Activated CD4-positive, alpha-beta T cell treated with anti-CD3 and anti-CD28 coated beads, Interleukin-2, amount 10 ng/mL, durations not matched to agents 7 days and 5 days (primary cell): ENCODE measurements at places on chromosomes 2 and 18. TPM values are rescaled to one million over a fixed set of nuclear protein-coding genes. Genes with fewer than 3 reads are reported as not detected.

DNA sequence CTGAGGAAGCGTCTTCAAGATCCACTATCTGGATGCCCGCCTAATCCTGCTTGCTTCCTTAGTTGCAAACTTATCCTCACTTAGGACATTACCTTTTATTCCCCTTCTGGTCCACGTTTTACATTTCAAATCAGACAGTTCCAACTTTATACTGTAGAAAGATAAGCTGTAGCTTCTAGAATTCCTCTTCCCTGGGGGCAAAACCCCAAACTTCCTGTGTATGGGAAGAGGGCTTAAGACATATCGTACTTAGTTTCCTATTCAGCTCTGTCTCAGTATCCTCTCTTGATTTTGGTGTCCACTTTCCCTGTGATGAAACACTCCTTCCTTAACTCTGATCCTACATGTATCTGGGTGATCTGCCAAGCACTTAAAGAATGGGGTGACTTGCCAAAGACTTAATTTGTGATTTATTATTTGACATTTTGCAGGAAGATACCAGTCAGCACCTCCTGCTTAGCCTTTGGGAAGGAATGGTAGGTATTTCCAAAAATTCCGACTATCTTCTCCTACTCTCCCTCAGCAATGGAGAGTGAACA is 245.2 kb downstream of the CDCA7 start:
- no peaks in the 10 kb centered on the region for H3K36me3 ChIP-seq
- no peaks in the 10 kb centered on the region for H3K4me1 ChIP-seq
- DNase-seq, result no peak
- H3K4me3 ChIP-seq, result no peak overlapping the region
- H3K27me3 ChIP-seq, result peaks cover 16% of the 10 kb centered on the region

GRCh38 chr2:112622528-112622849 is 23.2 kb upstream of the SLC20A1 start:
- H3K36me3 ChIP-seq, result no peaks in the 10 kb centered on the region
- no peak for DNase-seq
- no peak overlapping the region for H3K27ac ChIP-seq
- H3K4me3 ChIP-seq, result no peak overlapping the region
- peaks cover 52% of the 10 kb centered on the region for H3K4me1 ChIP-seq

TNFRSF11A gene
- 9.1 TPM for total RNA-seq

DNA sequence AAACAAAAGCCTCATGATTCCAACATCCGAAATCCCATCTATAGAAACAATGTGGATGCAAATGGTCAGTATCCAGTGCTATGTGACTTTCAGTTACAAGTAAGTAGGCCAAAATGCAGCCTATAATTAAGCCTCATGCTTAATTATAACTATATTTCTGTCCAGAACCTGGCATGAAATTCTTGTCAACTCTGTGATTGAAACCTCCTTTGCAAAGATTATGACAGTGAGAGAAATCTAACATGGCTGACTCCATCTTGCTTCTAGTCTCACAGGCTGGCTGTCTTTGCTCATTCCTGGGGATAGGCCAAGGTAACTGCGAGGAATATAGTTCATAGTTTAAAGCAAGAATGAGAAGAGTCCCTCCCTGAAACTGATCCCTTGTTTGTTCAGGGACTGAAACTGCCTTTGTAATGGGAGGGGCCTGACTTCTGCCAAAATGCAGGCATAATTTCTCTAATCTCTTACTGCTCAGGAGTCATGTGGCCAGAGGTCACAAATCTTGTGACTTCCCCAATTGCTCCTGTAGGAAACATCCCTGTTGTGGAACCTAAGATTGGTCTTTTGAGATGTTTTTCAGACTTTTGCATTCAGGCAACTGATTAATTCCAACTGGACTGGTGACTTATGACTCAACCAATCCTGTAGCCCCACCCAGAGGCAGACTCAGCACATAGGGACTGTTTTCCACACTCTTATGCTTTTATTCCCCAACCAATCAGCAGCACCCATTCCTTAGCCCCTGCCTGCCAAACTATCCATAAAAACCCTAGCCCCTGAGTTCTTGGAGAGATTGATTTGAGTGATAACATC is 84.5 kb upstream of the TLK1 start:
- no peak for DNase-seq
- H3K4me3 ChIP-seq, result no peak overlapping the region
- H3K27me3 ChIP-seq, result no peaks in the 10 kb centered on the region
- peaks cover 48% of the 10 kb centered on the region for H3K4me1 ChIP-seq

GRCh38 chr18:7466190-7466589 is 100.9 kb upstream of the PTPRM start:
- no peaks in the 10 kb centered on the region for H3K4me1 ChIP-seq
- H3K36me3 ChIP-seq, result no peaks in the 10 kb centered on the region
- no peak overlapping the region for H3K4me3 ChIP-seq
- no peak for DNase-seq
- no peaks in the 10 kb centered on the region for H3K27me3 ChIP-seq

RAPGEF4 gene
- 0.62 TPM for total RNA-seq

DNA sequence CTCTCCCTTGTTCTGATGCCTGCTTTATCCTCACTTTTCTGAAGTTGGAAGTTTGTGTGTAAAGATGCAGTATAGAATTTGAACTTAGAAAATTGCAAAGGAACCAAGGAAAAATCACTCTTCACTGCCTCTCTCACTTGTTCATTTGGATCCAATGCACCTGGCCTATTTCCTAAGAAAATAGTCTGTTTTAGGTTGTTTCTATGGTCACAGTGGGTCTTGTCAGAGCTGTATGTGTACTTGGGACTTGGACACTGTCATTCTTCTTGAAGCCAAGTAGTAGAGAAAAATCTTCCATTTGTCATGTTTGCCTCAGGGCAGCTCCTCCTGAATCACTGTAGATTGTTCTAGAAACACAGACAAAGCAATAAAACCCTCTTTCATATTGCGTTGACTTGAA is 80.3 kb upstream of the SESTD1 start:
- H3K4me1 ChIP-seq, result no peaks in the 10 kb centered on the region
- H3K27me3 ChIP-seq, result no peaks in the 10 kb centered on the region
- no peak for DNase-seq
- H3K36me3 ChIP-seq, result no peaks in the 10 kb centered on the region
- H3K4me3 ChIP-seq, result no peak overlapping the region
- H3K27ac ChIP-seq, result no peak overlapping the region

- peaks cover 37% of the 10 kb centered on the region for H3K36me3 ChIP-seq
- H3K4me1 ChIP-seq, result peaks cover 13% of the 10 kb centered on the region
- H3K27ac ChIP-seq, result no peak overlapping the region
Measured at GRCh38 chr18:12973562-12974213, 17.5 kb upstream of the CEP192 start.

DNA sequence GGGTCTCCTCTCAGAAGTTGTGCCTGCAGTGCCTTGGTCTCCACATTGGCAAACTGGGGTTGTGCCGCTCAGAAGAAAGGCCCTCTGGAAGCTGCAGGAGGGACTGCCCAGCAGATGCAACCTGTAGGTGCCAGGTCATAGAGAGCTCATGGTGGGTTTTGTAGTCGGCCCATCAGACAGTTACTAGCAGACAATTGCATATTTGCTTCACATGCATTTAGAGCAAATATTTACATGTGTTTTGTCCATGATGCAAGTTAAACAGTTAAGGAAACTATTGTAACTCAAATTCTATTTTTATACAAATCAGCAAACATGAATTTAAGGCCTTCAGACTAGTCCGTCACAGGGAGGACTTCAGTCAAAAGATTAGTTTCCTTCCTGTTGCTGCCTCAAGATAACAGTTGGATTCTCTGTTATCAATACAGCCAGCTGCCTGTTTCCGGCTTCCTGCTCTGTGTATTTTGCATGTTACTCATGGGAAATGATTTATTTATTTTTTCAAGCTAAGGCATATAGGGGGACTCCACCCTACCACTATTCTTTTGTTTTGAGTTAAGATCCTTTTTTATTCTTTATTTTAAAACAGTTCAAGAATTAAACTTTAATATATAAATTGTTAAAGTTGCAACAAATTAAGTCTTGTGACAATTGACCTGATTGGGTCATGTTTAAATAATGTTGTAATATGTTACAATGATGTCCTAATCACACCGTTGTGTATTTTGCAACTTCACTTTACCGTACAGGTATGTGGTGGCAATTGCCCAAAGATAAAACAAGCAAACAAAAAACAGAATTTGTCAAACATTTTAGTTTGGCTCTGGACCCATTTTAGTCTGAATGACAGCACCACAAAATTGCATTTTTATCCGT is 133.5 kb downstream of the SPTBN1 start:
- peaks cover 83% of the 10 kb centered on the region for H3K4me1 ChIP-seq
- H3K4me3 ChIP-seq, result peak overlapping the region; percentile 59
- H3K27me3 ChIP-seq, result no peaks in the 10 kb centered on the region
- H3K36me3 ChIP-seq, result peaks cover 40% of the 10 kb centered on the region

CCDC85A gene
- not detected for total RNA-seq

DNA sequence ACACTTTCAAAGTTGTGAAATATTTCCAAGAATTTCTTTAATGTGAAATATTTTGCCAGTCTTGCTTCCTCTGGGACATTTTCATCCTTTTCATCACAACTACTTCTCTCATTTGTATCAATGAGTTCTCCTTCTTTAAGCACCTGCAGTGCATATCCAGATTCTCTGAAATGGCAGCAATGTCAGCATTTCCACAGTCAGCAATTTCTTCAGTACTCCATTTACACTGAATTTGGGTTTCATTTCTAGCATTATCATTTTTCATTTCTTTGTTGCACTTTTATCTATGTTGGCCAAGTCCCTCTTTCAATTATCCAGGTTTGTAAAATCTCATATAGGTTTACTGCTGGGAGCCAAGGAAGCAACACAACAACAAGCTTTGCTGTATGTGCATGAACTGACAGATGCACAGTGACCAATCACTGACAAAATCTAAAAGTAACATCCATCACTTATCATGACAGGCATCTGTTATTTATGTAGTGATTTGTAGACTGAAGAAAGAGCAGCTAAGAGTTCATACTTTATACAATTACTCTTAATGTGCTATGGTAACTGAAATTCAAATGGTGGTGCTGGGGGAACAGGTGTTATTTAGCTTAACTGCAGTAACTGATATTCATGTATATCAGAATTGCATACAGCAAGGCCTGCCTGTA is 43.9 kb downstream of the SS18 start:
- no peak for DNase-seq
- H3K4me1 ChIP-seq, result peaks cover 7% of the 10 kb centered on the region
- no peak overlapping the region for H3K27ac ChIP-seq
- H3K36me3 ChIP-seq, result peaks cover 31% of the 10 kb centered on the region

DNA sequence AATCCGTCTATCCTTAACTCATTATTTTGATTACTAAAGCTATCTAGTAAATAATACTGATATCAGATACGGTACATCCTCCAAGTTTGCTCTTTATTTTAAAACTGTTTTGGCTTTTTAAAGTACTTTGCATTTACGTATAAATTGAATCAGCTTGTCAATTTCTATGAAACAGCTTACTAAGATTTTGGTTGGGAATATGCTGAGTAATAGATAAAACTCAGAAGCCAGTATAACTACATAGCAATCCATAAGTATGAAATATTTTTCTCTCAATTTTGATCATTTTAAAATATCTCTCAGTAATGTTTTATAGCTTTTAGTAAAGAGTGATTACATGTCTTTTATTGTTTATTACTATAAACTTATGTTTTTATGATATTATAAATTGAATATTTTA is 116.2 kb upstream of the SOX11 start:
- no peak for DNase-seq
- H3K27me3 ChIP-seq, result no peaks in the 10 kb centered on the region
- no peak overlapping the region for H3K4me3 ChIP-seq
- no peak overlapping the region for H3K27ac ChIP-seq
- no peaks in the 10 kb centered on the region for H3K4me1 ChIP-seq

DNA sequence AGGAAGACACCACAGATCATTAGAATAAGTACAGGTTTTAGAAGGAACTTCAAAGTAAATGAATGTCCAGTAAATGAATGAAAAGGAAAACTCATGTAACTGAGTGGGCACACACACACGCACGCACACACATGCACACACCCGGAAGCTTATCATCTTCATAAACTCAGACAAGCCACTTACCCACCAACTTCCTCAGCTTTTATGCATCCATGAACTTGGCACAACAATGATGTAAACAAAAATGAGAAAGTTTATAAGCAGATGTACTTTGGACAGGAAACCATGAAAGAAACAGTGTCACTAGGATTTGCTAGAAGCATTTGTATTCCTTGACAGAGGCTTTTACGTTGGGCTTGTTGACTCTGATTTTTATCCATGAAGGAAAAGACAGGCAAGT is 23.2 kb downstream of the RNF152 start:
- H3K27me3 ChIP-seq, result peaks cover 3% of the 10 kb centered on the region
- H3K4me1 ChIP-seq, result no peaks in the 10 kb centered on the region
- H3K27ac ChIP-seq, result no peak overlapping the region
- H3K36me3 ChIP-seq, result no peaks in the 10 kb centered on the region

- H3K4me1 ChIP-seq, result no peaks in the 10 kb centered on the region
- H3K27me3 ChIP-seq, result no peaks in the 10 kb centered on the region
- no peaks in the 10 kb centered on the region for H3K36me3 ChIP-seq
- no peak for DNase-seq
- H3K4me3 ChIP-seq, result no peak overlapping the region
Measured at GRCh38 chr2:223644136-223644535, 42.0 kb upstream of the SCG2 start.

GRCh38 chr2:172100935-172101820 is 1.5 kb downstream of the DLX2 start:
- peak overlapping the region; percentile 25 for H3K27ac ChIP-seq
- peaks cover 75% of the 10 kb centered on the region for H3K27me3 ChIP-seq
- peaks cover 3% of the 10 kb centered on the region for H3K36me3 ChIP-seq
- no peak for DNase-seq
- peak overlapping the region; percentile 74 for H3K4me3 ChIP-seq

GRCh38 chr2:196249860-196250259 is 78.5 kb upstream of the STK17B start:
- H3K4me1 ChIP-seq, result peaks cover 71% of the 10 kb centered on the region
- DNase-seq, result no peak
- no peak overlapping the region for H3K4me3 ChIP-seq
- H3K36me3 ChIP-seq, result peaks cover 15% of the 10 kb centered on the region
- H3K27ac ChIP-seq, result peak overlapping the region; percentile 9

PPIG gene
- total RNA-seq, result 61.7 TPM
